Kidney tubule cell (primary cell): ENCODE measurements at places on chromosomes 1 and 21.

DNA sequence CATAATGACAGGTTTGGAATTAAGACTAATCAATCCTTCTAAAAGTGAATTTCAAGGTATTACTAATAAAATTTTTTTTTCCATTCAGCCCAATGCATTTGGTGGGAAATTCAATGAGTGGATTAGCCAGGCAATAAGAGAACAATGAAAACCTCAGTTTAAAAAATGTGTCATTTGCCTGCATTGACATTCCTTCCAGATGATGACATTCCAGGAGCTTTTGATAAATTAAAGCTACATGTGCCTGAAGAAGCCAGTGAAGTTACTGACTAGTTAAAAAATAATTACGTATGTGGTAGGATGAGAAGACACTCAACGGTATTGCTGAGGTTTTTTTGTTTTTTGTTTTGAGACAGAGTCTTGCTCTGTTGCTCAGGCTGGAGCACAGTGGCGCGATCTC, 37.9 kb upstream of the RC3H1 start:
- DNase-seq, result peak; percentile 86

GRCh38 chr1:91505086-91505485, 4.4 kb downstream of the CDC7 start:
- no peak for DNase-seq

DNA sequence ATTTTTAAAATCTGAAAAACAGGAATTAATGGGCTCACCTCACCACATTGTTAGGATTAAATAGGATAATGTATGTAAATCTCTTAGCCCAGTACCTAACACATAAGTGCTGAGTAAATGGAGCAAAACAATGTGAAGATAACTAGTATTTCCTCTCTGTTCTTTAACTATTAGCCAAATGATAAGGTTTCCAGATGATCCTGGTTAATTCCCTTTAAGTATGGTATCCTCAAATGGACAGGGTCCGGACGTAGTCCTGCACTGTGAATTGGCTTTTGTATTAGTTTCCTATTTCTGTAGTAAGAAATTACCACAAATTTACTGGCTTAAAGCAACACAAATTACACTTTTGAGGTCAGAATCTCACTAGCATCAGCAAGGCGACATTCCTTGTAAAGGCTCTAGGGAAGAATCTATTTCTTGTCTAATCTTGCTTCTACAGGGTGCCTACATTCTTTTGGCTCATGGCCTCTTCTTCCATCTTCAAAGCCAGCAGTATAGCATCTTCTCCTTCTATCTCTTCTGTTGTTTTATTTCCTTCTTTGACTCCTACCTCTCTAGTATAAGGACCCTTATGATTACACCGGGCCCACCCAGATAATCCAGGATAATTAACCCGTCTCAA, 17.1 kb downstream of the SCAF4 start:
- DNase-seq, result no peak

- DNase-seq, result no peak
Measured at GRCh38 chr1:201566933-201567801, 28.2 kb downstream of the NAV1 start.

GRCh38 chr1:95023399-95024043, 49.2 kb downstream of the ALG14 start:
- DNase-seq, result peak; percentile 65

DNA sequence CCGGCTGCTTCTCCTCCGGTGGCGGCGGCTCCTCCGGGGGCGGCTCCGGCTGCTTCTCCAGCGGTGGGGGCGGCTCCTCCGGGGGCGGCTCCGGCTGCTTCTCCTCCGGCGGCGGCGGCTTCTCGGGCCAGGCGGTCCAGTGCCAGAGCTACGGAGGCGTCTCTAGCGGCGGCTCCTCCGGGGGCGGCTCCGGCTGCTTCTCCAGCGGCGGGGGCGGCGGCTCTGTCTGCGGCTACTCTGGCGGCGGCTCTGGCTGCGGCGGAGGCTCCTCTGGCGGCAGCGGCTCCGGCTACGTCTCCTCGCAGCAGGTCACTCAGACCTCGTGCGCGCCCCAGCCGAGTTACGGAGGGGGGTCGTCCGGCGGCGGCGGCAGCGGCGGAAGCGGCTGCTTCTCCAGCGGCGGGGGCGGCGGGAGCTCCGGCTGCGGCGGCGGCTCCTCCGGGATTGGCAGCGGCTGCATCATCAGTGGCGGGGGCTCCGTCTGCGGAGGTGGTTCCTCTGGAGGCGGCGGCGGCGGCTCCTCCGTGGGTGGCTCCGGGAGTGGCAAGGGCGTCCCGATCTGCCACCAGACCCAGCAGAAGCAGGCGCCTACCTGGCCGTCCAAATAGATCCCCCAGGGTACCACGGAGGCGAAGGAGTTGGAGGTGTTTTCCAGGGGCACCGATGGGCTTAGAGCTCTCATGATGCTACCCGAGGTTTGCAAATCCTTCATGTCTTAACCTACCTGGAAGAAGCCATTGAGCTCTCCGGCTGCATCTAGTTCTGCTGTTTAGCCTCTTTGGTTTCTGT, 2.0 kb downstream of the LORICRIN start:
- peak; percentile 12 for DNase-seq

- no peak for DNase-seq
Measured at GRCh38 chr1:22364764-22365163, 86.9 kb upstream of the ZBTB40 start.

- no peak for DNase-seq
Measured at GRCh38 chr1:25216123-25216522, 16.2 kb downstream of the SYF2 start.

- DNase-seq, result peak; percentile 91
Measured at GRCh38 chr1:93672069-93672468, 9.6 kb downstream of the BCAR3 start.
